Activated naive CD4-positive, alpha-beta T cell treated with Interleukin-2 at 50 U/mL for 16 hours (primary cell): ENCODE measurements at places on chromosomes 4 and X.

DNA sequence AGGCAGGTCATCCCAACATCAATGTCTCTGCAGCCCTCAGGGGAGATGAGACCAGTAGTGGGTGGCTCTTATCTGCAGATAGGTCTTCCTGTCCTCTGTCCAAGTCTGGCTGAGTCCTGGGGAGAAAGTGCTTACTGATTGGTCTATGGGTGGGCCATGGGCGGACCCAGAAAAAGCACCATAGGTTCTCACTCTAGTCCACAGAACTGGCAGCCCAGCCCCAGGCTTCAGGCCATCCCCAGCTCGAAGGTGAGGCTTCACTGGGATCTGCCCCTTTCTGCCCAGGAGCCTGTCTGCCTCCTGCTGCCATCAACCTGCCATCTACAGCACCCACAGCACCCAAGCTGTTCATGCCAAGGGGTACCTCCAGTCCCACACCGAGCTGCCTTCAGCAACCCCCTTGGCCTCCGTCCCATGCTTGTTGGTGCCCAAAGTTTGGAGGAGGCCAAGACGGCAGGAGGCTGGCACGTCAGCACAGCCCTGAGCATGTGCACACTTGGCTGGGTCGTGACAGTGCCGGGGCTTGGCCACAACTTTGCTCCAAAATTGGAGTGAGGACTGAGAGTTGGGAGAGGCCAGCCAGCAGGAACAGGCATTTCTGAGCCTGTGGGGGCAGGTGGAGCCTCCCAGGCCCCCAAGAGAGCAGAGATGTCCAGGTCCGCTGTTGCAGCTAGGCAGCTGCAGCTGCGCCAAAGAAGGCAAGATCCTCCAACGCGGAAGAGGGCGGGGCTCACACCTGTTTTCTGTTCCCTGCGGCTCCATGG lies 99.6 kb downstream of the IQCM start:
- DNase-seq, result no peak

- no peak for DNase-seq
Observed at GRCh38 chr4:100130491-100130890, 59.8 kb downstream of the DDIT4L start.

- DNase-seq, result no peak
Observed at GRCh38 chr4:126559961-126560360, 1072.8 kb upstream of the INTU start.

- DNase-seq, result peak; percentile 57
Observed at GRCh38 chrX:15493118-15493962, at the start of gene PIR. Gene PIR (minus strand): TSS chrX:15493333. CDS start chrX:15491257, 2,076 bp downstream.

DNA sequence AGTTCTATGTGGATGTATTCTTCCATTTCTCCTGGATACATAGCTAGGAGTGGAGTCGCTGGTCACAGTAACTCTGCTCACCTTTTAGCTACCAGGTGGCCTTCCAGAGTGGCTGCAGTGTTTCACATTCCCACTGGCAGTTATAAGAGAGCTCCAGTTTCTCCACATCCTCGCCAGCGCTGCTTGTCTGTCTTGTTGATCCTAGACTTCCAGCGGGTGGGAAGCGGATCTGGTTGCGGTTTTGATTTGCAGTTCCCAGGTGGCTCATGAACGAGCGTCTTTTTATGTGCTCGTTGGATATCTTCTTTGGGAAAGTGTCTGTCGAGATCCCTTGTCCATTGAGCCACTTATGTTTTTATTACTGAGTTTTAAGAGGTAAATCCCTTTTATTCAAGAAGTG lies 11.6 kb downstream of the TACC3 start:
- no peak for DNase-seq

GRCh38 chr4:72320223-72320948 lies 248.6 kb downstream of the ADAMTS3 start:
- DNase-seq, result no peak

GRCh38 chr4:102334624-102335023 lies 10.7 kb downstream of the SLC39A8 start:
- no peak for DNase-seq

GRCh38 chr4:38979511-38980230 lies 52.5 kb downstream of the TMEM156 start:
- no peak for DNase-seq

- DNase-seq, result no peak
Observed at GRCh38 chrX:102341867-102342266, 94.9 kb downstream of the NXF2 start.

DNA sequence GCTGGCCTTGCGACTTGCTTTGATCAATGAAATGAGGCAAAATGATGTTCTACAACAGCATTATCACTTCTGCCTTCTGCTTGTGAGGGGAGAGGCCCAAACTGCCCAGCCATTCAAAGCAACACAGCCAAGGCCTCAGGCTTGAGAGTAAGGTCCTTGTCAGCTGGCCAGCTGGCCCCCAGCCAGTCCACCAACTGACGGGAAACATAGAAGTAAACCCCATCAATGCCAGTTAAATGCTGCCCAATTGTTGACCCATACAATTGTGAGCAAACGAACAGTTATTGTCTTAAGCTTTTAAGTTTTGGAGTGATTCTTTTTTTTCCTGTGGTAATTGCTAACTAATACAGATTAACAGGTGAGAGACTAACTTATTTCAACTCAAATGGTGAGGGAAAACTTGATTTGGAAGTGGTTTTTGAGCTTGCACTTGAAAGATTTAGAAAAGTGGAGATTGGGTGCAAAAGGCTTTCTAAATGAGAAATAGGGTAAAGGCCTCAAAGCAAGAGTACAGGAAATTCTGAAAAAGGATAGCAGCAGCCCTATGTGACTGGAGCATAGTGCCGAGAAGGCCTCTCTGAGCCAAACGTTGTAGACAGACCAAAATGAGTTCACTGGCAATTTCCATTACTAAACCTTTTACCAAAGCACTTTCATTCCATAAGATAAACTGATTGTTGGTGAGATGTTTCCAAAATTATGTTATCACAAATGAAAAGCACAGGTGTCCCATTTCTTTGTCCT lies 66.9 kb downstream of the ARHGEF38 start:
- DNase-seq, result no peak

GRCh38 chr4:102554482-102554881 lies 53.3 kb downstream of the NFKB1 start:
- no peak for DNase-seq

GRCh38 chr4:126604268-126604867 lies 1028.4 kb upstream of the INTU start:
- no peak for DNase-seq

- peak; percentile 30 for DNase-seq
Observed at GRCh38 chr4:88659055-88659889, 38.4 kb downstream of the NAP1L5 start.

GRCh38 chr4:101155945-101156344 lies 191.4 kb downstream of the PPP3CA start:
- DNase-seq, result peak; percentile 9

DNA sequence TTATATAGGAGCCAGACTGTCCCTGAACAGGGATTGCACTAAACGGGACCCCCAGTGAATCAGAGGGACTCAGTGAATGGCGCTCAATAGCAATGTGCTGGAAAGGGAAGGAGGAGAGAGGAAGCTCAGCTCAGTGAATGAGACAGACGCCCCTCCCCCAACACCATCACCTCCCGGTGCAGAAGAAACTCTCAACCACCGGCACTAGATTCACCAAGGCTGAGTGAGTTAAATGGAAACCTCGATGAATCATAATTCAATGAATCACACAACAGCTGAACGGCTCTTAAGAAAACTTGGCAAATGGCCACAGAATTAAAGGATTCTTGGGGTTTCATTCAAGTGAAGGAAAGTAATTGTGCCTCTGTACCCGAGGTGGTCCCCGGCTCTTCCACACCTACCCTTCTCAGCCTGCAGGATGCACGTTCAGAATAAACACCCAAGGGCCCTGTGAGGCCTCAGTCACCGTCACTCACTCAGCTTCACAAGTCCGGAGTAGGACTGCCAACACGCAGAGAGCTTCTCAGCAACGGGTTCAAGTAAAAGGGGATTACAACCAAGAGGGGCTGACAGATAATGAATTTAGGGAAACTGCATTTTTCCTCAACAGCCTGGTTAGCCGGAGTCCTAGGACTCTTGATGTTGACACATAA lies 29.3 kb downstream of the CRMP1 start:
- DNase-seq, result peak; percentile 42

DNA sequence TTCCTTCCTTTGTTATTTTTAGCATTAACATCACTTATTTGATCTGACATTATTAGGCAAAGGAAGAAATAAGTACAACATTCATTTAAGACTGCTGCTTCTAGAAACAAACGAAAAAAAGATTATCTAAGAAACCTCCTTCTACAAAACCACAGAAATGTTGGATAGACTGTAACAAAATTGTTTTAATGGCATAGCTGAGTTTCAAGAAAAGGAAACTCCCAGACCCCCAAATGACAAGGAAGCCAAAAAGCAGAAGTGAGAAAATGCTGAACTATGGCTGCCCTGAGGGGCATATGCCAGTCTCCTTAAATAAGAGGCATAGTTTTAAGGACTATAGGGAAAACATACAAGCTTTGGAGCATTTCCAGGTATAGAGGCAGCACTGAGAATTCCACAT lies 1431.6 kb upstream of the TENM3 start:
- DNase-seq, result no peak

GRCh38 chr4:8157496-8157895 lies 1.1 kb downstream of the ABLIM2 start:
- no peak for DNase-seq

GRCh38 chr4:57109411-57109846 lies 756 bp downstream of the IGFBP7 start:
- no peak for DNase-seq

DNA sequence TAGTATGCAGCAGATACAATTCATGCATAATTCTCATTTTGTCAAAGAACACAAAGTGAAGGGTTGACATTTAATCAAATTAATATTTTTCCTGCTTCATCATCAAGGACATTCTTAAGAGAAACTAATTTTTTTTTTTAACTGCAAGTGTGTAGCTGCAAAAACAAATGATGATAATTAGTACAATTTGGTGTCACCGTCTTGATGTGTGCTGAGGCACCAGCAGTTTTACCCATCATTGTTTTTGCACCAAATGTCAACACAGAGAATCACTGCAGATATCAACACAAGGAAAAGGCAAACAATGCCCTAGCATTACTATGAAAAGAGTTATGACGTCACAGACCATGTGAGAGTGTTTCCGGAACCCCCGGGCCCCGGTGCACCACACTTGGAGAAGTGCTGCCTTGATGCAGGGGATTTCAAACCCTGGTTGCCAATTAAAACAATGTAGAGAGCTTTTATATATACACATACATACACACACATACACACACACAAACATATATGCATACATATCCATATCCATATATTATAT lies 55.9 kb downstream of the AGA start:
- DNase-seq, result no peak

GRCh38 chr4:83548151-83548905 lies 12.4 kb downstream of the GPAT3 start:
- DNase-seq, result peak; percentile 82

- DNase-seq, result no peak
Observed at GRCh38 chrX:97909245-97909644, 1025.5 kb downstream of the RPA4 start.

GRCh38 chrX:30530606-30531005 lies 47.0 kb downstream of the TASL start:
- no peak for DNase-seq

GRCh38 chr4:42167709-42168108 lies 15.3 kb upstream of the BEND4 start:
- no peak for DNase-seq
